ENCODE measurements at places on chromosomes 3 and 15. TPM values are rescaled to one million over a fixed set of nuclear protein-coding genes. Genes with fewer than 3 reads are reported as not detected.

The SLC24A5 gene
- not detected for total RNA-seq

The EFHB gene
- total RNA-seq = 0.30 TPM

The GOLGA6L10 gene
- 1.2 TPM for total RNA-seq

The CACNA1D gene
- 1.1 TPM for total RNA-seq

- DNase-seq = no peak
Observed at GRCh38 chr3:123508178-123508577, 59.3 kb upstream of the ADCY5 start.

GRCh38 chr15:49196856-49197255 lies 26.8 kb downstream of the GALK2 start:
- DNase-seq = no peak
